ENCODE measurements at places on chromosomes 16 and 17.
A peak's percentile ranks its signal among the peaks of the same experiment; 100 is the strongest.

- DNase-seq: no peak
Observed at GRCh38 chr17:72162569-72162968, 41.7 kb downstream of the SOX9 start.

- DNase-seq: no peak
Observed at GRCh38 chr17:74018115-74018514, 185.4 kb upstream of the RPL38 start.

- DNase-seq: no peak
Observed at GRCh38 chr17:31564291-31564690, 172.8 kb downstream of the RAB11FIP4 start.

- DNase-seq: no peak
Observed at GRCh38 chr16:85316944-85317343, 204.7 kb upstream of the CIBAR2 start.

- no peak for DNase-seq
Observed at GRCh38 chr17:17029938-17030337, 12.3 kb upstream of the MPRIP start.

DNA sequence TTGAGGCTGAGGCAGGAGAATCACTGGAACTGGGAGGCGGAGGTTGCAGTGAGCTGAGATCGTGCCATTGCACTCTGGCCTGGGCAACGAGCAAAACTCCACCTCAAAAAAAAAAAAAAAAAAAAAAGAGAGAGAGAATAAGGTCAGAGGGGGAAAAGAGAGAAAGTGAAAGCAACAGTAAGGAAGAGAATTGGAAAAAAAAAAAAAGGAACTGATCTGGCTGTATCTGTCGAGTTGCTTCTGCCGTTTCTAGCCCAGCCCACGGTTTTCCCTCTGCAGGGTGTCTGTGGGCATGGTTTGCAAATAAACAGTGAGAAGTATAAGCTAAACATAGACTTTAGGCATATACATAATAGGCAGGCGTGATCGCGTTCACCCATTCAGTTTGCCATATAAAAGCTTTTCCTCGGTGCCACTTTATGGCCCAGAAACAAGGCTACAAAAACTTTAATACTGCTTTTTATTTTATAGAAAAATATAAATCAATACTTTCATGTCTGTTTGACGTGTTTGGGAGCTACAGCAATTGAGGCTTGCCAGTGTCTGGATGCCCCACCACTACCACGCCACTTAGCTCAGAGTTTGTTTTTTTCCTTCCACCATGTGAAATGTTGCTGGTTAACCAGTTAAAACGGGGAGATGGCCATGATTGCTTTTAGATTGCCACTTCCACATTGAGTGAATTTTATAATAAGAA is 436.7 kb downstream of the MAF start:
- no peak for DNase-seq

- peak; percentile 94 for DNase-seq
Observed at GRCh38 chr17:44218344-44219107, 949 bp downstream of the UBTF start.

DNA sequence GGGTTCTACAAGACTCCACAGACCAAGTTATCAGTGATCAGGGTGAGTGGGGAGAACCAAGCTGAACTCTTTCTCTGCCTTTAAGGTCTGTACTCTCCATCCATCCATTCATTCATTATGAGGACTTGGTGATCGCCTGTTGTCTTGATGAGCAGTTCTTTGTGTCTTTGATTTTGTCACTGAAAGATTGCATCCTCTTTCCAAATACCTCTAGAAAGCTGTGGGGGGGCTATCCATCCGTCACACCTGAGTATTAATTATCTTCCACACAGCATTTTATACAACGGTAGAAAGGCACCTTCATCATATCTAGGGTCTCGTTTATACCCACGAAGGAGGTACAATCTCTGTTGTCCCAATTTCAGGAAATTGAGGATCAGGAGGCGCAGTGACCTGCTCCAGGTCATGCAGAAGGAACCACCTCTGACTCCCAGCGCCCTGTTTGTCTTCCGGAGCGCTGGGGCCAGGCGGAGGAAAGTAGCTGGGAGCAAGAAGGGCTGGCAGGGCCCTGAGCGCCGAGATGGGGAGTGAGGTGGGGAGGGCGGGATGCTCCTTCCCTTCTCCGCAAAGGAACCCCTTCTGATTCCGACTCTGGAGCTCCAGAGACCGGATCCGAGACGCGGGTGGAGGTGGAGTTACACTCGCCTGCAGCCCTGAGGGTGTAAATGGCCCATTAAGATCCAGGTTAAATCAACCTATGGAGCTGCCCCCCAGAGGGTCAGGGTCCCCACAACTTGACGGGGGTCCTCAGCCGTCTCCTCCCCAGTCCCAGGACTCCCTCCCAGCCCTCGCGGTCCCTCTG is 605 bp upstream of the ABAT start:
- DNase-seq: no peak

- peak; percentile 73 for DNase-seq
Observed at GRCh38 chr17:57130708-57131461, 45.8 kb downstream of the AKAP1 start.

DNA sequence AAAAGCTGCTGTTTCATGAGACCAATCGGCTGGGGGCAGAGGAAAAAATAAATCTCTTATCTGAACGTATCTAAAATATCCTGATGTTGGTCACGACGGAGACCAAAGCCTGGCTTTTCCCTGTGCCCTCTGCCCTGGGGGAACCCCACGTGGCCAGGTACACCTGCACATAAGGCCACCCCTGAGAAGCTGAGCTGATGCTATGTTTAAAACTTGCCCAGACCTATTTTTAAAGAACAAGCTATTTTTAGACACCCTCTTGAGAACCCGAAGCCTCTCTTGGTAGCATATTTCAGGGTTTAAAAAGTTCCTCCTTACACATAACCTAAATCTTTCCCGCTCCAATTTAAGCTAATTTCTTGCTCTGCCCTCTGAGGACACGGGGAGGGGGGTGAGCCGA is 210.4 kb downstream of the GSG1L start:
- DNase-seq: no peak

- no peak for DNase-seq
Observed at GRCh38 chr17:61583660-61584264, 7.3 kb downstream of the NACA2 start.

DNA sequence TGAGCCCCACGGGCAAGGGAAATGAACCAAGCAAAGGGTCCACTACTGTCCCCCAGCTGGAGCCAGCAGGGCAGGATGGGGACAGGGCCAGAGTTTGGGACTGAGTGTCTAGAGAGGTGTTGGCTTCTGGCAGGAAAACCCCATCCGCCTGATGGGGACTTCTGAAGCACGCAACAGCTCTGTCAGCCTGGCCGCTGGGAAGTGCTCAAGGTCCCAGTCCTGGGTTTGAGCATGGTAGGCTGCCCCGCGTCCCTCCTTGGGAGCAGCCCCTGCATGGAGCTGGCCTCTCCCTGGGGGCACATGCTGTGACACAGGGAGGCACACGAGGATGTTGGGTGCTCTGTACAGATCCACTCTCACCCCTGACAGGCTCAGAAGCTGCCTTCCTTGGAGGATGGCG is 14.6 kb downstream of the ACE start:
- no peak for DNase-seq

- DNase-seq: no peak
Observed at GRCh38 chr17:34843682-34844081, 117.6 kb downstream of the CCT6B start.

GRCh38 chr17:82399601-82400101 is 18.5 kb upstream of the HEXD start:
- no peak for DNase-seq

DNA sequence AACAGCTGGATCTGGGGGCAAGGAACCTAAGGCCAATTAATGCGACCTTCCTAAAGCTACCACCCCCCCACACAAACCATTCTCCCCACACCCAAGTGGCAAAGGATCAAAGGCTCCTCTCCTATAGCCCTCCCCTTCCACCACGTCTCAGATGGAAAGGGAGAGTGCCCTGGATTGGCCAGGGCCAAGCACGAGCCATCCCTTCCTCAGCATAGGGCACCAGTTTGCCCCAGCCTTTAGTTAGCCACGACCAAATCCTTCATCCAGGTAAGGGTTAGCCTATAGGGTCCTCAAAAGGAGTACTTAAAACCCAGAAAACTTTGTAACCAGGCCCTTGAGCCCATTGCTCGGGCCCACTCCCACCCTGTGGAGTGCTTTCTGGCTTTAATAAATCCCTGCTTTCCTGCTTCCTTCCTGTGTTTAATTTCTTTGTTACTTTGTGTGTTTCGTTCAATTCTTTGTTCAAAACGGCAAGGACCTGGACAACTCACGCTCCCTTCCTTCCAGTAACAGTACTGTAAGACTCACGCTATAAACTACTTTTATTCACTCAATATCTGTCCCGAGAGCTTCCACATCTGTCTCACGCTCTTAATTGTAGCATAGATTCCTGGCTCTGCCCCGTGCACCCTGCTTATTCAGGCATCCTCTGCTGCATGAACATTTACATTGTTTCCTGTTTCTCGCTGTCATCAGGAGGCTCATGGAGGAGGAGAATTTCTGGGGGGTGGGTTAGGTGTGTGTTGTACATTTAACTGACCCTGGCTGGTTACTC is 62.3 kb downstream of the TNFRSF13B start:
- DNase-seq: peak; percentile 10

DNA sequence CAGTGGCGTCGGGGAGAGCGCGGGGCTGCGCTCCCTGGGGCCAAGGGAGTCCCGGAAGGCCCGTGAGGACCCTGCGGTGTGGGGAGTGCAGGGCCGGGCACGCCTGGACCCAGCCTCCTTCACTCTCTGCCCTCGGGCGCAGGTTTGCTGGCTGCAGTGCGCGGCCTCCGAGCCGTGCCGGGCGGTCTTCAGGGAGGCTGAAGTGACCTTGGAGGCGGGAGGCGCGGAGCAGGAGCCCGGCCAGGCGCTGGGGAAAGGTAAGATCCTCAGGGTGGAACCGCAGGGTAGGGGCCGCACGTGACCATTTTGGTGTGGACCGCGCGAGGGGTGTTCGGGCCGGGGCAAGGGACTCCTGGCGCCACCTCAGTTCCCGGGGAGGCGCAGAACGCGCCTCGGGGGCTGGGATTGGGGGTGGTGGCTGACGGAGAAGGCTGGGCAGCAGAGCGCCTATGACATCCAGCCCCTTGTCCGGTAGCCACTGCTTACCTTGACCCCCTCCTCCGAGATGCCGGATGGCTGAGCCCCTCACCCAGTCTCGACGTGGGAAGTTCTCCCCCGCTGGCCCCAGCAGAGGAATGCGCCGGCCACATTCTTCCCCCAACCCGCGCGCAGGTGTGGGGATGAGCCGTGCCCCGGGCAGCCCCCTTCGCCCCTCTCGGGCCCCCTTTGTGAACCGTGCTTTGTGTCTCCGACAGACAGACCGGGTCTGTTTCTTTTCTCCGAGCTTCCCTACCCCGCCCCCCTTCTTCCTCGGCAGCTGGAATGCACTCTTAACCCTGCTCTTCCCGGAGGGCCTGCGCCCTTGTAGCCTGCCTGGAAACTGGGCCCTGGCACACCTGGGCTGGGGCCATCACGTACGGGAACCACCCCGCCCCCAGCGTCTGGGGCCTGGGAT is 631 bp downstream of the CDH3 start:
- no peak for DNase-seq

DNA sequence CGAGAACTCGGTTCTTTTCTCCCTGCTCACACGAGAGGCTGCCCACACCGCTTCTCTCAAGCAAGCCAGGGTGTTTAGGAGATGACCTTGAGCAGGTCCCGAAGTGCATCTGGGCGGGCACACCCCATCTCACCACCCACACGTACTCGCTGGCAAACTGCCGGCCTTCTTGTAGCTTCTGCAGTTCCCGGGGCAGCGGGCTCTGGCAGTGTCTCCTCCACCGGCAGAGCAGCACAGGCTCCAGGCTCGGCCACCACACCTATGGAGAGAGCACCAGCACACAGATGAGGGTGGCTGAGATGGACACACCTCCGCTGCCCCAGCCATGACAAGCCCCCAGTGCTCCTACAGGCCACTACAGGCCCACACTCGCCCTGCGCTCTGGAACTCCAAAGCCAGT is 23.5 kb downstream of the ZNF276 start:
- no peak for DNase-seq

GRCh38 chr17:50319306-50320004 is 26.5 kb upstream of the XYLT2 start:
- DNase-seq: no peak

DNA sequence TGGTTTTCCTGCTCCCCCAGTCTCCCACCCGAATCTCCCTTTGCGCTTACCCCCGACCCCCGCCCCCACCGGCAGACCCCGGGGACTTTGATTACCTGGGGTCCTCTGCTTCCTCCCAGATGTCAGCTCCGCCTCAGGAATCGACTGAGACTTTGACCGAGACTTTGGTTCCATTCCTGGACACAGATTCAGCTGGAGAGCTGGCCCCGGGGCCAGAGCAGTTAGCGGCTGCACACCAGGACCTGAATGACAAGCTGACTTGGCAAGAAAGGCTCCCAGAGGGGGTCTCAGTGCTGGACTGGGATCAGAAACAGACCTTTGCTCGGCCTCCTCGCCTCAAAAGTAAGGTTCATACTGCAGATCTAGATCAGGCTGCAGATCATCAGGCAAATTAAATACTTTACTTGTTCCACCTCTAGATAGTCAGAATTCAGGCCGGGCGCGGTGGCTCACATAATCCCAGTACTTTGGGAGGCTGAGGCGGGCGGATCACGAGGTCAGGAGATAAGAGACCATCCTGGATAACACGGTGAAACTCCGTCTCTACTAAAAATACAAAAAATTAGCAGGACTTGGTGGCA is 60.3 kb upstream of the FBXO47 start:
- no peak for DNase-seq

DNA sequence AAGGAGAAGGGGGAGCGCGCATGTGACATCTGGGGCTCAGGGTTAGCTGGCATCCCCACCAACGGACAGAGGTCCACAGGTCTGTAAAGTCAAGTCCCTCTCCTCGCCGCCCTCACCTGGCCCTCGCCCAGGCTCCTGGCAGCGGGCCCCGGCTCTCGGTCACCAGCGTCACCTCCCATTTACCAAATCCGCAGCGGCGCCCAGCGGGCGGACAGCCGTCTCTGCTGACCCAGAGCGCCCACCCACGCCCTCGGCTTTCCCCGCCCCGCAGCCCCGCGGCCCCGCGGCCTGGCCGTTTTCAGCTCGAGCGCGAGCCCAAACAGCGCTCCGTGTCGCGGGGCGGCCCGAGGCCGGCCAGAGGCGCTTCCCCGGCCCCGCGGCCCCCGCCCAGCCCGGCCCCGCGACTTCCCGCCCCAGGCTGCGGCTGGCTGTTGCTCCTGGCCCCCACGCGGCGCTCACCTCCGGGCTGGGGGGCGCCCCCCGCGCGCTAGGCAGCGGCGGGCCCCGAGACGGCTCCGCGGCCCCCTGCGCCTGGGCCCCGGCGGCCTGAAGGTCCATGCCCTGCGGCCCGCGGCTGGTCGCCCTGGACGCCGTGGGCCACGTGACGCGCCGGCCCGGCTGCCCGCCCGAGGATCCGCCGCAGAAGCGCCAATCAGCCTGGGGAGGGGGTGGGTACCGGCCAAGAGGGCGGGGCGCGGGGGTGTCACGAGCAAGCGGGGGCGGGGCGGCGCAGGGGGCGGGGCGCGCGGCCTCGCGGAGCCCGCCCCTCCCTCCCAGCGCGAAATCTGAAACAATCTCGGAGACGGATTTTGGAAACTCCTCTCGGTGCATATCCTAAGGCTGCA is at the start of gene COPRS:
Gene COPRS (minus strand): TSS at position 603 of the 845 bp plus-strand sequence. CDS start 45 bp downstream, at position 558.
- peak; percentile 84 for DNase-seq

- DNase-seq: no peak
Observed at GRCh38 chr16:30539000-30539964, 4.6 kb upstream of the ZNF747 start.
